ENCODE measurements at places on chromosomes 5 and 9. TPM values are rescaled to one million over a fixed set of nuclear protein-coding genes. Genes with fewer than 3 reads are reported as not detected.

GRCh38 chr5:136004436-136004835 is 24.4 kb upstream of the TGFBI start:
- peaks cover 19% of the 10 kb centered on the region for H3K27me3 ChIP-seq
- no peaks in the 10 kb centered on the region for H3K4me1 ChIP-seq
- H3K36me3 ChIP-seq: no peaks in the 10 kb centered on the region
- no peak for DNase-seq
- H3K27ac ChIP-seq: no peak overlapping the region

DNA sequence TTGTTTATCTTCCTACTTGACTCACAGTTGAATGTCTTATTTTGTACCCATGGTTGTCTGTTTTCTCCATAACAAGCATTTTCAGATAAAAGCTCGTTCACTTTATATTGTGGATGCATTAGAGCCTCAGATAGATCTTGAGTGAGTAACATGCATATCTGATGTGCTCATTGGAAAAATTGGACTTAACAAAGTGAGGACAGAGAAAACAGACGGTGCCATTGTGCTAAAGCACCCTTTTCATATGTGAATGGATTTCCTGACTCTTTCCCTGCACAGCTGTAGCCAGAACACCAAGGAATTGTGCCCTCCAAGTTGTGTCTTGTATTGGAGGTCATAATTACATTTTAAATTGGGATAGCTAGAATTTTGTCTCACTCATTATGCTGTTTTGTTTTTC is 325.8 kb upstream of the MEF2C start:
- H3K4me3 ChIP-seq: no peak overlapping the region
- no peaks in the 10 kb centered on the region for H3K4me1 ChIP-seq
- no peaks in the 10 kb centered on the region for H3K36me3 ChIP-seq
- H3K27me3 ChIP-seq: no peaks in the 10 kb centered on the region
- DNase-seq: no peak
- no peak overlapping the region for H3K27ac ChIP-seq

DNA sequence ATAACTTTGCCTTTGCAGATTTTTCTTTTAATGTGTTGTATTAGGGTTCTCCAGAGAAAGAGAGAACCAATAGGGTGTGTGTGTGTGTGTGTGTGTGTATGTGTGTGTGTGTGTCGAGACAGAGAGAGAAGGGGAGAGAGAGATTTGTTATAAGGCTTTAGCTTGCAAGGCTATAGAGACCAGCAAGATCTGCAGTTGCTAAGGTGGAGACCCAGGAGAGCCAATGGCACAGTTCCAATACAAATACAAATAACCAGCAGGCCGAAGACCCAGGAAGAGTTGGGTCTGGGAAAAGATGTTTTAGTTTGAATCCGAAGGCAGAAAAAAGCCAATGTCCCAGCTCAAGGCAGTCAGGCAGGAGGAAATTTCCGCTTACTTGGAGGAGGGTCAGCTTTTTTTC is 23.0 kb downstream of the TMOD1 start:
- no peak overlapping the region for H3K4me3 ChIP-seq
- no peak for DNase-seq
- H3K4me1 ChIP-seq: peaks cover 2% of the 10 kb centered on the region
- no peaks in the 10 kb centered on the region for H3K36me3 ChIP-seq

- no peak overlapping the region for H3K4me3 ChIP-seq
- no peaks in the 10 kb centered on the region for H3K4me1 ChIP-seq
- peaks cover 7% of the 10 kb centered on the region for H3K27me3 ChIP-seq
- H3K27ac ChIP-seq: no peak overlapping the region
- DNase-seq: no peak
These were observed 90.2 kb downstream of the ZNF462 start for GRCh38 chr9:106953174-106953573.

DNA sequence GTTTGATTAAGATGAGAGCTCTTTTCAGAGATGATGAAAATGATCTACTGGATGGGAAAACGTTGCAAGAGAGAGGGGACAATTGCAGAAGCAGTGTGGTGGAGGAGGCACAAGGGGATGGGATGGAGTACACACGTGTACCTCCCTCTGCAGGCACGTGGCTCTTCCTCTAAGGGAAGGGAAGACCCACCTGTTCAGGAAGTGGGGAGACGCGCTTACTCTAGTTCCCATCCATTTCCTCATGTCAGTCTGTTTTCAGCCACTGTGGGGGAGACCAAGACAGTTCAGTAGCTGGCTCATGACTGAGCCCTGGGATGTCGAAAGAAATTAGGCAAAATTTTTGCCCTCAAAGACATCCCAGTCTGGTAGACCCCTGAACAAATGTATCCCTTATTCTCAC is 619.2 kb upstream of the CLINT1 start:
- no peak overlapping the region for H3K27ac ChIP-seq
- H3K27me3 ChIP-seq: no peaks in the 10 kb centered on the region
- no peaks in the 10 kb centered on the region for H3K4me1 ChIP-seq
- DNase-seq: no peak
- no peaks in the 10 kb centered on the region for H3K36me3 ChIP-seq
- no peak overlapping the region for H3K4me3 ChIP-seq

GRCh38 chr9:134501761-134502265 is 139.8 kb upstream of the COL5A1 start:
- DNase-seq: peak; percentile 40
- no peak overlapping the region for H3K27ac ChIP-seq
- H3K27me3 ChIP-seq: no peaks in the 10 kb centered on the region
- H3K4me3 ChIP-seq: no peak overlapping the region
- no peaks in the 10 kb centered on the region for H3K4me1 ChIP-seq
- H3K36me3 ChIP-seq: no peaks in the 10 kb centered on the region

GRCh38 chr5:58348996-58349728 is 110.7 kb downstream of the PLK2 start:
- H3K36me3 ChIP-seq: no peaks in the 10 kb centered on the region
- no peak for DNase-seq
- no peak overlapping the region for H3K27ac ChIP-seq
- no peaks in the 10 kb centered on the region for H3K27me3 ChIP-seq
- H3K4me3 ChIP-seq: no peak overlapping the region

DNA sequence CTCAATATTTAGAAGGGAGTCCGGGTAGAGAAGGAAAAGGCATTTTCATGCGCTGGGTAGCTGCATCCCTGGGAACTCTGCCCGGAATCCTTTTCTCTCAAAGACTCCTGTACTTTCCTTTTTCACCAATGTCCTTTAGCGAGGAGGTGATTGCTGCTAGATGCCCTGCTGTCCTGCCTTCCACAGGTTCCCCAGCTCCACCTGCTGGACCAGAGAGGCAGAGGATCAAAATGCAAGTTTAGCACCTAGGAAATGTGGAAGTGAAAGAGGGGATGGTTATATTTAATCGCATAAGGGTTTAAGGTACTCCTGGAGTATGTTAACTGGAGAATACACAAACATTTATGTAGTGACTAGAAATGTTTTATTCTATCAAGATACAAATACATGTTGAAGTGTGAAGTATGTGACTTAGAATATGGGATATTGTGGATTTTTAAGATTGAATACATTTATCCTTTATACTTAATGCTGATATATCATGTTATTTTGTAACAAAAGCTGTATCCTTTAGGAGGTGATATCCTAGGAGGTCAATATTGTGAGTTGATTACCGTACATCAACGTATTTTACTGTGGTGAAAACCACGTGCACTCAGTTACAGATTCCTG is 145.7 kb downstream of the ARHGAP26 start:
- H3K27me3 ChIP-seq: no peaks in the 10 kb centered on the region
- no peak overlapping the region for H3K4me3 ChIP-seq
- H3K4me1 ChIP-seq: peaks cover 31% of the 10 kb centered on the region
- DNase-seq: no peak
- H3K36me3 ChIP-seq: peaks cover 24% of the 10 kb centered on the region
- no peak overlapping the region for H3K27ac ChIP-seq

SLC6A19 gene
- total RNA-seq: not detected

DNA sequence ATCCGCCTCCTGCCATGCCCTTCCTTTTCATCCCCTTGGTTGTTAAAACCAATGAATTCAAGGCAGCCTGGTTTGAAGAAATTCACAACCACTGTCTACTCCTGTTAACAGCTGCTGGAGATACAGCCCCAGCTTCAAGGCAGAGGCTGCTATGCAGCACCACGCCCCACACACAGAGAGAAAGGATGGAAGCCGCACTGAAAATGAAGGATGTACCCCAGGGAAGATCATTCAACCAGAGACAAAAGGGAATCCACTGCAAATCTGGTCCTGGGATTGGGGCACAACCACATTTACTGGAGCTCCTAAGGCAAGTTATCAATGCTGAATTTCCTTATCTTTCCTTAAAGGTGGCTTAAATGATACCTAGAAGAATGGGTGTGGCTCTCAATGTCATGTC is 58.7 kb downstream of the DPYSL3 start:
- H3K36me3 ChIP-seq: no peaks in the 10 kb centered on the region
- H3K27ac ChIP-seq: no peak overlapping the region
- peaks cover 11% of the 10 kb centered on the region for H3K4me1 ChIP-seq
- no peak overlapping the region for H3K4me3 ChIP-seq
- H3K27me3 ChIP-seq: peaks cover 44% of the 10 kb centered on the region
- DNase-seq: no peak

- peaks cover 42% of the 10 kb centered on the region for H3K36me3 ChIP-seq
- H3K27ac ChIP-seq: peak overlapping the region; percentile 53
- H3K27me3 ChIP-seq: no peaks in the 10 kb centered on the region
These were observed 3.6 kb downstream of the SRA1 start for GRCh38 chr5:140553657-140554056.

DNA sequence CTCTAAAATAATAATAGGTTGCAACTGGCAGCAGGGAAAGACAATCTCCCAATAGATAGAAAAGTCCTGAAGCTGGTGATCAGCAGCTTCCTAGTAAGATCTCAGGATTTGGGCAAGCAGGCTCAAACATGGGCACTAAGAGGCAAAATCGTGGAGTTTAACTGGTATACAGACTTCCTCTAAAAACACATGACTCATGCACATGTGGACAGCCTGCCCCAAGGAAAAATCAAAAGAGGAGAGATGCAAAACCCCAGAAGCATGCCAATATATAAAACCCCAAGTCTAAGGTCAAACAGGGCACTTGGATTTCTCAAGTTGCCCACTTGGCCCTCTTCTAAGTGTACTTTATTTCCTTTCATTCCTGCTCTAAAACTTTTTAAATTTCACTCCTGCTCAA is 62.8 kb downstream of the CDKN2A start:
- H3K27ac ChIP-seq: no peak overlapping the region
- no peak for DNase-seq
- no peaks in the 10 kb centered on the region for H3K36me3 ChIP-seq
- H3K27me3 ChIP-seq: peaks cover 2% of the 10 kb centered on the region
- no peak overlapping the region for H3K4me3 ChIP-seq
- H3K4me1 ChIP-seq: peaks cover 8% of the 10 kb centered on the region

DNA sequence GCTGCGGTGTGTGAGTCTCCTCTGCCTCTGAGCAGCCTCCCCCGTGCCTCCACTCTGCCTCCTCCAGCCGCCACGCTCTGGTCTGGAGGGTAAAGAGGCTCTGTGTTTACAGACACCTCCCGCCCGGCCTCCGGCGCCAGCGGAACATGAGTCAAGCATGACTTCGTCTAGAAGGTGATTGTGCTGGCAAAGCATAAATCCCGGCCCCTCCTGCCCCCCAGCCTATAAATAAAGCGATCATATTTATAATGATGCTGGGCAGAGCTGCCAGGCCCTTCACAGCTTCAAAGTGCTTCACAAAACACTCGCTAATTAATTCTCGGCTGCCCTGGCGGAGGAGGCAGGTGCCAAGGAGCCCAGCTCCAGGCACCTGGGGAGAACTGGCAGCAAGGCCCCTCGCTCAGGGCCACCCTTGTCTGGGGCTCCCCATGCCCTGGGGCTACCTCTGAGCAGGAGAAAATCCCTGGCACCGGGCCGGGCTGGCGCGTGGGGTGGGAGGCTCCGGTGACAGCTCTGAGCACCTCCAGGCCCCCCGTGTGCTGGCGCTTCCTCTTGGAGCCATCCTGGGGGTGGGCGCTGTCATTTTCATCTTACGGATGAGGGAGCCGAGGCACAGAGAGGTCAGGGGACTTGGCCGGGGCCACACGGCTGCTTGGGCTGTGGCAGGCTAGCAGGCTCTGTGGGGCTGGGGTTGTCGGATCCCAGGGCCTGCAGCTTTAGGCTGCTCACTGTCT is 87.8 kb downstream of the RXRA start:
- H3K4me3 ChIP-seq: no peak overlapping the region
- H3K27ac ChIP-seq: no peak overlapping the region
- H3K27me3 ChIP-seq: no peaks in the 10 kb centered on the region
- H3K4me1 ChIP-seq: peaks cover 14% of the 10 kb centered on the region
- no peaks in the 10 kb centered on the region for H3K36me3 ChIP-seq
- DNase-seq: no peak
